ENCODE measurements at places on chromosomes 11 and 22.

DNA sequence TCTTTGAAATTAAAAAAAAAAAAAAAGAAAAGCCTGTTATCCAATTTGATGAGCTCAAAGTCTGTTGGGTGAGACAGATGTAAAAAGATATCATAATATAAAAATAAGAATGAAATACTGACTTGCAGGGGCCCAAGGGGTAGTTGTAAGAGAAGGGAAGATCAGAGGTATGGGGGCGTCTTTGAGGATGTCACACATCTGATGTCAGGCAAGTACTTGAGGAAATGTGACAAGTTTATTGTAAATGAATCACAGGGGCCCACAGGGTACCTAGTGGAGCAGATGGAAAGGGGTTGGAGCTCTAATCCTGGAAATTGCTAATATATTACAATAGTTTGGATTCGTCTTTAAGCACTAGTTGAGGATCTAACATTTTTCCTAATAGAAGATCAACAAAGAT is 131.6 kb downstream of the MAML2 start:
- no peaks in the 10 kb centered on the region for H3K27me3 ChIP-seq
- no peak for DNase-seq
- H3K27ac ChIP-seq, result peak overlapping the region; percentile 13
- no peak overlapping the region for H3K4me3 ChIP-seq
- peaks cover 12% of the 10 kb centered on the region for H3K36me3 ChIP-seq
- H3K4me1 ChIP-seq, result peaks cover 79% of the 10 kb centered on the region

DNA sequence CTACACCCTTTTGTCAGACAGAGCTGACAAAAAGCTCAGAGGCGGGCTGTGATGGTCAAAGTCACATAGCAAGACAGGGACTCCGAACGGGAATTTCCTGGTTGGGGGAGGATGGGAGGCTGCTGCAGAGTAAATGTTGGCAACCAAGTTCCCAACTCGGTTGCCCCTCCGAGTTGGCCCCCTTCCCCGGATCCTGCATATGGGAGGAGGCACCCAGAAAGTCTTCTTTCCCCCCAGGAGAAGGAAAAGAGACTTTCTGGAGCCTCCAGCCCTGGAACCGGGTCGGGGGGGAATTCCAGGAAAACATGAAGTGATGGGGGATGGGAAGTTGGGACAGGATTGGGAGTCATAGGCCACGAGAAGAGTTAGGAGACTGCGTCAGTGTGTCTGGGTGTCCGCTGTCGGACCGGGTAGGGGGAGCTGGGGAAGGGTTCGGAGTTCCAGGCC is 614 bp downstream of the SELENOM start:
- no peak for DNase-seq
- no peak overlapping the region for H3K27ac ChIP-seq
- H3K36me3 ChIP-seq, result no peaks in the 10 kb centered on the region
- H3K27me3 ChIP-seq, result no peaks in the 10 kb centered on the region
- peak overlapping the region; percentile 79 for H3K4me3 ChIP-seq

- H3K27me3 ChIP-seq, result no peaks in the 10 kb centered on the region
- H3K36me3 ChIP-seq, result no peaks in the 10 kb centered on the region
- H3K27ac ChIP-seq, result no peak overlapping the region
- no peak overlapping the region for H3K4me3 ChIP-seq
- H3K4me1 ChIP-seq, result no peaks in the 10 kb centered on the region
- DNase-seq, result no peak
Measured at GRCh38 chr11:15988693-15989231, 367.6 kb downstream of the SOX6 start.

GRCh38 chr22:42116848-42117424 is 13.7 kb downstream of the CYP2D6 start:
- peaks cover 36% of the 10 kb centered on the region for H3K4me1 ChIP-seq
- no peak overlapping the region for H3K27ac ChIP-seq
- H3K27me3 ChIP-seq, result no peaks in the 10 kb centered on the region

DNA sequence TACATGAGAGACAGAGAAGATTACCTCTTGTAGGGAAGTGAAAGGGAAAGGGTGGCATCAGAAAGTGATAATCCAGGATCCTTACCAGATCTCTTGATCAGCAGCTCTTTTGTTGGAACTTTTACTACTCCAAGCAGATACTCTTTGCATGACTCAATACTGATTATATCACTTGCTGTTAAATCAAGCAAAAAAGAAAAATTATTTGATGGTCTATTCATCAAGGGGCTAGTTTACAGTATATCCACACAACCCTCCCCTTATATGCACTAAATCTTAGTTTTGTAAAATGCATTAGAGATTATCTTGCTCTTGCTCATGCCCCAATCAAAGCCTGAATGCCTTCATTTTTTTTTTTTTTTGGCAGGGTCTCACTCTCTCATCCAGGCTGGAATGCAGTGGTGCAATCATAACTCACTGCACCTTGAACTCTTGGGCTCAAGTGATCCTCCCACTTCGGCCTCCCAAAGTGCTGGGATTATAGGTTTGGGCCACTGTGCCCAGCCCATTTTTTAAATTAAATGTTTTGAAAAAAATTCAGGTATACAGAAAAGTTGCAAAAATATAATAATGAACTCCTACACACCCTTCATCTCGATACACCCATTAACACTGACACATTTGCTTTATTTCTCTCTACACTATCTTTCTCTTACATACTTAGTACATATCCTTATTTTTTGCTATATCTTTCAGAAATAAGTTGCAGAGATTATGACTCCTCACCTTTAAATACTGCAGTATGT is 76.1 kb upstream of the UCP3 start:
- peak overlapping the region; percentile 52 for H3K27ac ChIP-seq
- H3K36me3 ChIP-seq, result peaks cover 53% of the 10 kb centered on the region
- H3K27me3 ChIP-seq, result no peaks in the 10 kb centered on the region
- no peak overlapping the region for H3K4me3 ChIP-seq
- peaks cover 15% of the 10 kb centered on the region for H3K4me1 ChIP-seq

DNA sequence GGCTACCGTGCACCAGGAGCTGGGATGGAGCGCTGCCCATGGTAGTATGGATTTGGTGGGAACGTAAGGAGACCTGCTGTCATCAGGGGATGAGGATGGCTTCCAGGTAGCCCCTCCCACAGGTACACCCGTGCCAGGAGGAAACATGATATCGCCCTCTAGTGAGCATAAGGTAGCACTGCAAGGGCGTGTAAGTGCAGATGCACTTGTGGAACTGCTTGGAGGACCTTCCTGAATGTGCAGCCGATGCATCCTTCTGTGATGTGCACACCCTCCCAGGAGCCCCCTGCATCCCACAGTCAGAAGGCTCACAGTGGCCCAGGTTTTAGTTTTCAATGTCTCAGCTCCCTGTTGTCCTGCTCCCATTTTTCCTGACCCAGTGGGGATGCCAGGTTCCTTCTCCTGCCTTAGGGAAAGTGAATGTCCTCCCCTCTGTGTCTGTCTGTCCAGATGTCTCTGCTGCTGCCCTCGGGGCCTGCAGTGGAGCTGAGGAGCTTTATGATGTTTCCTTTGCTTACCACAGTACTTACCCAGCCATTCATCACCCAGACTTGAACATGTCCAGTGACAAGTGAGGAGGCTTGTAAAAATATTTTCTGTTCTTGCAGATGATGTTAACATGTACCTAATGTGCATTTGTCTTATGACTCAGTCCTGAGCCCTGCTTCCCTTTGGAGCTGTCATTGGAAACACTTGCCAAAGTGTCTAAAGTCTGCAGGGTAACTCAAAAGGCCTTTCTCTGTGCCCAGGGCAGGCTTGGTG is 49.2 kb downstream of the DBX1 start:
- H3K4me1 ChIP-seq, result peaks cover 2% of the 10 kb centered on the region
- no peak overlapping the region for H3K4me3 ChIP-seq
- H3K36me3 ChIP-seq, result no peaks in the 10 kb centered on the region
- DNase-seq, result peak; percentile 54

GRCh38 chr11:72937439-72937838 is 123.2 kb downstream of the ATG16L2 start:
- no peak for DNase-seq
- H3K36me3 ChIP-seq, result peaks cover 3% of the 10 kb centered on the region
- H3K27ac ChIP-seq, result no peak overlapping the region
- no peak overlapping the region for H3K4me3 ChIP-seq

GRCh38 chr11:117384045-117384444 is 56.4 kb downstream of the CEP164 start:
- peaks cover 20% of the 10 kb centered on the region for H3K36me3 ChIP-seq
- peaks cover 3% of the 10 kb centered on the region for H3K4me1 ChIP-seq
- H3K4me3 ChIP-seq, result no peak overlapping the region
- H3K27me3 ChIP-seq, result no peaks in the 10 kb centered on the region

DNA sequence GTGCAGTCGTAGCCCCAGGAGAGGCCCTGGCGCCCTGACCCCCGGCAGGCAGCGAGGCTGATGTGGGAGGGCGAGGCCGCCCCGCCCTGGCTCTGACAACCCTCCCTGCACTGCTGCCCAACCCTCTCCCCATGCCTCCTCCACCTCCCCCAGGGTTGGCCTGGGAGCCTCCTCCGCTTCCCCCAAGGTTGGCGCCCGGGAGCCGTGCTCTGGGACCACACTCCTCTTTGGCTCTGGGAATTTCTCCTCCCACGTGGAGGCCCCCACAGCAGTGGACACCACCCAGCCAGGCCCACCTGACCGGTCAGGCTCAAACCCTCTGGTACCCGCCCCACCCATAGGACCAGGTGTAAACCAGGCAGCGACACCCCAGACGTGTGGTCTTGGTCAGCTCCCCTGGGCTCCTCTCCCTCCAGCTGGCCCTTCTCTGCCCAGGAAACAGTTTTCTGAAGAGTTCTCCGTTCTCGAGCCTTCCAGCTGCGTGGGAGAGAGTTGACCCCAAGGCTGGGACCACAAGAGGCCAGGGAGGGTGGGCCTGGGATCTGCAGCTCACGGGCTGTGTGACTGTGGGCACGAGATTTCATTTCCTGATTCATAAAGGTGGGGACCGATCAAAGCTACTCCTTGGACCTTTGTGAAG is 39.5 kb upstream of the BRSK2 start:
- H3K36me3 ChIP-seq, result no peaks in the 10 kb centered on the region
- DNase-seq, result no peak

GRCh38 chr11:126703662-126704061 is 296.9 kb downstream of the KIRREL3 start:
- H3K27me3 ChIP-seq, result no peaks in the 10 kb centered on the region
- no peaks in the 10 kb centered on the region for H3K4me1 ChIP-seq
- DNase-seq, result no peak

DNA sequence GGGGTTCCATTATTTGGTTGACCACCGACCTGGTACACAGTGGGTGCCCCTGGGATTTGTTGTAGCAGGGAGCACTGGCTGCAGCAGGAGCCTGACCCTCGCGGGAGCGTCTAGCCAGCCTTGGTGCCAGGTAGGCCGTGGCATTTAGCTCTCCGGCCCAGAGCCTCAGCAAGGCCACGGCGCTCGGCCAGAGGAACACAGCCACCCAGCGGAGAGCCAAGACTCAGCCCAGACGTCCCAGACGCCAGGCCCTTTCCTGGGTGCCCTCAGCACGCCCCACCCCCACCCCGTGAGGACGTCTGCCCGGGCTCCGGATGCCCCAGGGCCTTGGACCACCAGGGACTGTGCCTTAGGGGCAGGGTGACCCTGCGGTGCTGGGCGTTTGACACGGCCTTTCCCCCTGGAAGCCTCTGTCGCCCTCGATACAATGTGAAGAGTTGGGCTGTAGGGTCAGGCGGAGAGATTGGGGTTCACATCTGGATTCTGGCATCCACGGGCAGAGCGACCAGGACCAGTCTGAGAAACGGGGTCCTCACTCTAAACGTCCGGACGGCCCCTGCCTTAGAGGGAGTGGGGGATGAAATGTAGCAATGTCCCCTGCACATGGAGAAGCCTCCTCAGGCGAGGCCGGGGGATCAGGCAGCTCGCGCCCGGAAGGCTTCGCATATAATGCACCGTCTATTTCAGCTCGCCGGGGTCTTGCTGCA is 99.2 kb upstream of the FGF3 start:
- no peaks in the 10 kb centered on the region for H3K36me3 ChIP-seq
- H3K4me3 ChIP-seq, result no peak overlapping the region
- no peak overlapping the region for H3K27ac ChIP-seq
- DNase-seq, result no peak
- H3K4me1 ChIP-seq, result no peaks in the 10 kb centered on the region

GRCh38 chr11:68077617-68078582 is 39.1 kb downstream of the TCIRG1 start:
- DNase-seq, result no peak
- H3K27me3 ChIP-seq, result no peaks in the 10 kb centered on the region
- no peaks in the 10 kb centered on the region for H3K4me1 ChIP-seq
- H3K4me3 ChIP-seq, result no peak overlapping the region

- DNase-seq, result no peak
- H3K27me3 ChIP-seq, result peaks cover 7% of the 10 kb centered on the region
- H3K4me3 ChIP-seq, result no peak overlapping the region
- H3K27ac ChIP-seq, result no peak overlapping the region
Measured at GRCh38 chr11:122105044-122105758, 10.8 kb downstream of the BLID start.

- H3K36me3 ChIP-seq, result peaks cover 1% of the 10 kb centered on the region
- no peak overlapping the region for H3K4me3 ChIP-seq
- no peak overlapping the region for H3K27ac ChIP-seq
- H3K27me3 ChIP-seq, result no peaks in the 10 kb centered on the region
- H3K4me1 ChIP-seq, result peaks cover 7% of the 10 kb centered on the region
- DNase-seq, result no peak
Measured at GRCh38 chr11:76436020-76436419, 8.8 kb upstream of the EMSY start.

DNA sequence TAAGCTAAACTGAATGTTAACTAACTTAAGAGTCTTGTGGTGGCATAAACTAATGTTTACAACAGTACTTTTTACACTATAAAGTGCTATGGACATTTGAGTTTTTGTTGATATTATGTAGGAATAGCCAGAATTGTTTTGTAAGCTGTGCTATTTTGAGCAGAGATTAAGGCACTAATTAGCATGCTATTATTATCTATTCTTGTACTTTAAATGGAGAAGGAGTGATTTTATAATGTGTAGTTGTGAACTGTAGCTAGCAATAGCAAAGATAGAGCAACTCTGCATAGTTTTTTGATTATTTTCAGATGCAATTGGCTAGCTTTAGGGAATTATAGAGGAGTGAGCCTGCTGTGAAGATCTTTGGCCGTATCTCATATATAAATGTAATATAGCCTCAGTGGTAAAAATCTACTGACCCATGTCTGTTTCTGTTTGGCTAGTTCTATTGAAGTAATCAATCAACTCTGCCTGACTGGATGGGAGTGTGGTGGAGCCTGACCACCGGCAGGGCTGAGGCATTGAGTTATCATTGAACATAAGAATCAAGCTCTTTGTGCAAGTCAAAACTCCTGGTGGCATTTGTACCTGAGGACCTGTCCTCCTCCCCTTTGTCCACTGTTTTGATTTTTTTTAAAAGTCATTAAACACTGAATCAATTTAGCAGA is 34.3 kb downstream of the NCAM1 start:
- no peak overlapping the region for H3K27ac ChIP-seq
- no peaks in the 10 kb centered on the region for H3K4me1 ChIP-seq
- DNase-seq, result no peak
- H3K27me3 ChIP-seq, result peaks cover 2% of the 10 kb centered on the region
- H3K4me3 ChIP-seq, result no peak overlapping the region

DNA sequence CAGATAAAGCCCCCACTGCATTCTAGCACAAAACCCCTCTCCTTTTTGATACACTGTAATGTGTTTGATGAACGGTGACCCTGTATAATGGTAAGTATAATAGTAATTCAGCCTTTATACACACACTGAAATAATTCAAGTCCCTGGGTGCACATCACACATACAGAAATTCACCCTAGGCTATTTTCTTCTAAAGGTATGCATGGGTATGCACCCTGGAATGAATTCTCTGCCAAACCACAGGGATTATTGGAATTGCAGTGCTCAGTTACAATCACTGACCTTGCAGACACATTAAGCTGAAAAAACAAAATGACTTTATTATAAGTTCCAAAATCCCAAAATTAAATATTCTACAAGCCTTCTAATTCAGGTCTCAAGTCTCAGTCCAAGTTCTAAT is 245.9 kb upstream of the FAT3 start:
- DNase-seq, result no peak
- H3K4me1 ChIP-seq, result no peaks in the 10 kb centered on the region
- H3K36me3 ChIP-seq, result no peaks in the 10 kb centered on the region
- H3K4me3 ChIP-seq, result no peak overlapping the region
